ENCODE measurements at places on chromosomes 7 and 10. TPM values are rescaled to one million over a fixed set of nuclear protein-coding genes. Genes with fewer than 3 reads are reported as not detected.

The PANK1 gene
- 0.86 TPM for polyA plus RNA-seq

The PRSS37 gene
- polyA plus RNA-seq: not detected

The CALHM3 gene
- polyA plus RNA-seq: not detected

The ST8SIA6 gene
- not detected for polyA plus RNA-seq

The FLNC gene
- polyA plus RNA-seq: not detected

The ELMO1 gene
- polyA plus RNA-seq: 86.5 TPM

The CCDC7 gene
- polyA plus RNA-seq: 3.9 TPM

The CLDN4 gene
- polyA plus RNA-seq: not detected

The RSPH10B gene
- not detected for polyA plus RNA-seq

The FFAR4 gene
- polyA plus RNA-seq: not detected
